HepG2 (cell line): ENCODE measurements at places on chromosomes 5 and 9.

DNA sequence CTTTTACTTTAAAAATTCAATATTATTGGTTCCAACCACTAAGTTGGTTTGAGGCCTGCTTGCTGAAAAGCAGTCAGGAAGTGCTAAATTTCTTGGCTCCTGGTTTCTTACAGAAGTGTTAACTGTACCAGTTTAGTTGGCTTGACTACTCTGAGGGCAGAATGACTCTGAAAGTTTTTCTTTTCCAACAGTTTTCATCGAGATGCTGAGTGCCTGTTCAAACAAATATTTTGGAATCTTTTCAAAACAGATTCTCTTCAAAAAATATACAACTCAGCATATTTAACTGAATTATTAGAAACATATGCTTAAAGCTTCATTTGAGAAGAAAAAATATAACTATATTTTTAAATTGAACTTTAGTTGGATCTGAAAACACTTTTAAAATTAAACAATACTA, 37.0 kb downstream of the SLC38A9 start:
- H3K4me1 ChIP-seq, result peaks cover 9% of the 10 kb centered on the region
- no peak overlapping the region for H3K27ac ChIP-seq
- H3K27me3 ChIP-seq, result no peaks in the 10 kb centered on the region
- H3K36me3 ChIP-seq, result no peaks in the 10 kb centered on the region
- DNase-seq, result no peak

- H3K36me3 ChIP-seq, result no peaks in the 10 kb centered on the region
- no peak overlapping the region for H3K27ac ChIP-seq
- no peak for DNase-seq
- no peaks in the 10 kb centered on the region for H3K4me1 ChIP-seq
- no peak overlapping the region for H3K4me3 ChIP-seq
Observed at GRCh38 chr5:10173716-10174115, 76.0 kb downstream of the ATPSCKMT start.

DNA sequence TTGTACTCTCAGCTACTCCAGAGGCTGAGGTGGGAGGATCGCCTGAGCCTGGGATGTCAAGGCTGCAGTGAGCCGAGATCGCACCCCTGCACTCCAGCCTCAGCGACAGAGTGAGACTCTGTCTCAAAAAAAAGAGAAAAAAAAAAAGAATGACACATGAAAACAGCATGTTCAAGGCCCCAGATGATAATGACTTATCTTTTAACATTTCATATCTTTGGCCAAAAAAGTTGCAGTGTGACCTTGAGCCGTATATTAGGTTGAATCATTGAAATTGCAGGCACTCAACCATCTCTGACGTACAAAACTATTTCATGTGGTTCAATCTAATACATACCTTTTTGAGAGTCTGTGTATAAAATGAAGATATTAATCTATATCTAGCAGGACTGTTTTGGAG, 79.1 kb upstream of the CPEB4 start:
- no peak overlapping the region for H3K27ac ChIP-seq
- H3K36me3 ChIP-seq, result no peaks in the 10 kb centered on the region
- DNase-seq, result no peak
- peaks cover 37% of the 10 kb centered on the region for H3K4me1 ChIP-seq

- no peaks in the 10 kb centered on the region for H3K36me3 ChIP-seq
- peaks cover 33% of the 10 kb centered on the region for H3K4me1 ChIP-seq
- no peak overlapping the region for H3K27ac ChIP-seq
- H3K27me3 ChIP-seq, result peaks cover 17% of the 10 kb centered on the region; the same call in 1 of the 3 replicates
- DNase-seq, result no peak
Observed at GRCh38 chr9:120923620-120924328, 2.8 kb downstream of the TRAF1 start.

- H3K27me3 ChIP-seq, result no peaks in the 10 kb centered on the region
- no peak overlapping the region for H3K4me3 ChIP-seq
- H3K4me1 ChIP-seq, result peaks cover 17% of the 10 kb centered on the region
- DNase-seq, result peak; percentile 58
Observed at GRCh38 chr9:33014665-33015014, 10.4 kb upstream of the DNAJA1 start.

GRCh38 chr5:170752257-170753215, 31.0 kb upstream of the GABRP start:
- DNase-seq, result no peak
- H3K27ac ChIP-seq, result no peak overlapping the region
- H3K27me3 ChIP-seq, result no peaks in the 10 kb centered on the region; the same call in 1 of the 2 replicates
- peaks cover 9% of the 10 kb centered on the region for H3K4me1 ChIP-seq

GRCh38 chr9:15349892-15350761, 43.1 kb upstream of the TTC39B start:
- H3K27me3 ChIP-seq, result no peaks in the 10 kb centered on the region
- H3K36me3 ChIP-seq, result no peaks in the 10 kb centered on the region
- DNase-seq, result peak; percentile 88
- peak overlapping the region; percentile 83 for H3K27ac ChIP-seq

DNA sequence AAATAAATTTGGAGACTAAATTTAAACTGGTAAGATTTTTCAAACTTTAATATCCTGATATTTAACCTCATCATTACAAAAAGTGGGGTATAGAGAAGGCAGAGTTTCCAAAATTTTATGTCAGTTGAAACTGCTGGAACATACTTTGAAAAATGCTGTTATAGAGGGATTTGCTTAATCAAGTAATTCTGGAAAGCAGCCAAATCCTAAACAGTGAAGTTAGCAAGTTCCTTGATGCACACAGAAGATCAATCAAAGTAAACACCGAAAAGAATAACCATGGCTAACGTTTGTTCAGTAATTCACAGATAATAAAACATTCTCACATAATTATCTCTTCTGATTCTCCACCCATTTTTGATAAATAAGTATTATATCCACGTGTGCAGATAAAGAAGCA, 8.1 kb upstream of the PRR16 start:
- H3K4me1 ChIP-seq, result 0 out of 2 replicates have a peak, but pooled peaks cover 5% of the 10 kb centered on the region
- no peak overlapping the region for H3K27ac ChIP-seq
- H3K4me3 ChIP-seq, result no peak overlapping the region

- H3K27me3 ChIP-seq, result peaks cover 6% of the 10 kb centered on the region
- no peak overlapping the region for H3K4me3 ChIP-seq
- DNase-seq, result no peak
- H3K36me3 ChIP-seq, result no peaks in the 10 kb centered on the region
- H3K27ac ChIP-seq, result no peak overlapping the region
- H3K4me1 ChIP-seq, result no peaks in the 10 kb centered on the region
Observed at GRCh38 chr5:176735383-176736265, 74.7 kb upstream of the UNC5A start.

DNA sequence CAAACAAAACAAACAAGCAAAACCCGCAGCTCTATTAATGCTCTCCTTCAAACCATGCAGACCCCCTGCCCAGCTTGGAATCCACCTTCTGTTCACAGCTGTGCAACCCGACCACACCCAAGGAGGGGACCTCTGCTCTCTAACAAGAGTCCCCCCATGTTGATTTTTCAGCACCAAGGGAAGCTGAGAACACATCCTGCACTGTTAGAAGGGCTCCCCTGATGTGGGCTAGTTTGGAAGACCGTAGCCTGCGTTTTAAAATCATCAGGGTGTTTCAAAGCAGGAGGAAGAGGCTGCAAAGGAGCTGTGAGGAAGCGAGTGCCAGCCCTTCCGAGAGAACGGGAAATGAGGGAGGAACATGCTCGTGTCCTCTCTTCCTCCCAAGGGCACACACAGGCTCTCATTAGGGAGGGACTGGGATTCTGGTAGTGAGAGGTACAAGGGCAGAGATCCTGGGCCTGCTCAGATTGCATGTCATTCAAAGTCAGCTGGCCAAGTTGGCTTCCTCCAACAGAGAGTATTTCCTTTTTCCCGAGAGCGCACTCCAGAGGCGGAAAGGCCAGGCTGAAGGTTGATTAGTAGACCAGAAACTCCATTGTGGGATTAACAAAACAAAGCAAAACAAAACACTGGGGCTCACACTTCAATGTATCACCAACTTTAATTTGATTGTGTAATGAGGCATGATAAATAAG, 185.9 kb downstream of the SEMA6A start:
- H3K4me3 ChIP-seq, result no peak overlapping the region
- no peaks in the 10 kb centered on the region for H3K27me3 ChIP-seq
- H3K36me3 ChIP-seq, result no peaks in the 10 kb centered on the region
- no peak for DNase-seq
- H3K27ac ChIP-seq, result no peak overlapping the region

DNA sequence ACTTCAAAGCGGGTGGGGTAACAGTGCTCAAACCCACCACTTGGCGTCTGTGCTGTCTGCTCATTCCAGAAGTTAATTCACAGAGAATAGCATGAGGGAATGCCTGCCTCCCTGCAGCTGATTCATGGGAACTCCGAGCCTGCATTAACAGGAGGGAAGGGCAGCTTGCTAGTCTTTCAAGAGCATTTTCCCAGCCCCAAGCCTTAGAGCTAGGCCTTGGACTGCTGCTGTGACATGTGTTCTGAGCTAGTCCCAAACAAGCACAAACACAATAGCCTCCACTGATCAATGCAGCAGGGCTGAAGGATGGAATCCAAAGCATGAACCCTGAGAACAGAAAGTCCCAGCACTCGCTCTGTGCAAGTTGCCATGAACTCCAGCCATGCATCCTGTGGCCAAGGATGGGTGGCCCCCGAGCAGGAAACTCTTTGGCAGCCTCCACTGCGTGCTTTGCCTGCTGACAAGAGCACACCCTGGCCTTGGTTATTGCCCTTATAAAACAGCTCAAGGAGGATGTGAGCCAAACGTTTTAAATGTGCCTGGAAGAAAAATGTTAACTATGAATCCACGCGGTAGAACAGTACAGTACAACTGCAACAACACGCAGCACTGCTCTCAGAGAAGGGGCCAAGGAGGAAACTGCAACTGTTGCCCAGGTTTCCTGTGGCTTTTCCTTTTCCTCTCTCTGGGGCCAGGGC, 653.1 kb upstream of the KLF4 start:
- H3K4me1 ChIP-seq, result no peaks in the 10 kb centered on the region
- no peak for DNase-seq
- no peaks in the 10 kb centered on the region for H3K36me3 ChIP-seq

- H3K4me1 ChIP-seq, result peaks cover under 1% of the 10 kb centered on the region
- H3K36me3 ChIP-seq, result no peaks in the 10 kb centered on the region
- no peaks in the 10 kb centered on the region for H3K27me3 ChIP-seq
- no peak overlapping the region for H3K27ac ChIP-seq
- no peak for DNase-seq
Observed at GRCh38 chr9:114449236-114449635, 56.0 kb downstream of the WHRN start.

GRCh38 chr9:87530716-87531115, 33.0 kb downstream of the DAPK1 start:
- peaks cover 9% of the 10 kb centered on the region; the same call in 1 of the 2 replicates for H3K4me1 ChIP-seq
- H3K36me3 ChIP-seq, result peaks cover 5% of the 10 kb centered on the region; the same call in 1 of the 3 replicates
- no peak overlapping the region for H3K27ac ChIP-seq
- no peak overlapping the region for H3K4me3 ChIP-seq

- H3K4me3 ChIP-seq, result no peak overlapping the region
- peaks cover 40% of the 10 kb centered on the region for H3K4me1 ChIP-seq
- H3K27ac ChIP-seq, result no peak overlapping the region
- no peak for DNase-seq
- H3K36me3 ChIP-seq, result no peaks in the 10 kb centered on the region
- no peaks in the 10 kb centered on the region; the same call in 1 of the 2 replicates for H3K27me3 ChIP-seq
Observed at GRCh38 chr9:111350556-111350955, 20.5 kb upstream of the OR2K2 start.

- H3K27me3 ChIP-seq, result no peaks in the 10 kb centered on the region
- no peaks in the 10 kb centered on the region for H3K4me1 ChIP-seq
- H3K36me3 ChIP-seq, result no peaks in the 10 kb centered on the region
- H3K27ac ChIP-seq, result no peak overlapping the region
Observed at GRCh38 chr5:122906768-122907167, 61.4 kb downstream of the SNX24 start.

DNA sequence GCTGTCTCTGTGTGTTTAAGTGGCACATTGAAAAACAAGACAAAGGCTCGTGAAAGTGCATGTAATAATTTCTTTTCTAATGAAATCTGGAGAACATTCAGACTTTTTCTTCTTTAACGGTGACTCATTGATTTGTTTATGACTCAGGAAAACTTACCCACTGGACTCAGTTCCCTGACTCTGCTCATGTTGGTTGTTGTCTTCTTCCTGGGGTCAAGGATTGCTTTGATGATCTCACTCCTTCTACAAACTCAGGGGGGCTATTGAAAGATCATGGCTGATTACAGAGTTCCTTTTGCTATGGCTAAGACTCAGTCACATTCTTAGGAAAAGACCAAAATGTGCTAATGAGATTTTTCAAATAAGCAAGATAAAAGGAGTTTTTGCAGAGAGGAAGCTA, 141.1 kb upstream of the DAP start:
- H3K27me3 ChIP-seq, result no peaks in the 10 kb centered on the region
- H3K36me3 ChIP-seq, result no peaks in the 10 kb centered on the region
- H3K4me3 ChIP-seq, result no peak overlapping the region
- no peak overlapping the region for H3K27ac ChIP-seq

DNA sequence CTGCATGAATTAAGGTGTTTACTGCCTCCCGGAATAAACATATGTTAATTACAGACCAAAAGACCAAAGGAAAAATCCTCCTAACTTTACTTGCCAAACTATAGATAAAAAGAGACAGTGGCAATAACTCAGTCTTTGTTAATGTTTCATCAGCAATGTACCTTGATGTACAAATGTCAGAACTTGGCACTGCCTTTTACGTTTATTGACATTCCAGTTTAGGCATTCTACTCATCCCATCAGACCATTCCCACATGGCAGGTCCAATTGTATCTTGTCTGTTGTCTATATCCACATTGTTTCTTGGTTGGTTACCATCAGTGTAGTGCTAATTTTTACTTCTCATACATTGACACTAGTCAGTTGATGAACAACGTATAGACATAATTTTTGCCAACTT, 85.5 kb downstream of the TEX10 start:
- no peaks in the 10 kb centered on the region for H3K27me3 ChIP-seq
- H3K4me1 ChIP-seq, result no peaks in the 10 kb centered on the region
- DNase-seq, result peak; percentile 39
- peaks cover 2% of the 10 kb centered on the region; the same call in 1 of the 2 replicates for H3K36me3 ChIP-seq
- no peak overlapping the region for H3K4me3 ChIP-seq

- no peak overlapping the region for H3K27ac ChIP-seq
- no peaks in the 10 kb centered on the region for H3K27me3 ChIP-seq
- no peak for DNase-seq
- H3K4me3 ChIP-seq, result no peak overlapping the region
- peaks cover 25% of the 10 kb centered on the region; the same call in 2 of the 3 replicates for H3K36me3 ChIP-seq
Observed at GRCh38 chr9:98157372-98157771, 35.1 kb downstream of the CORO2A start.

GRCh38 chr9:37917313-37917731, 13.4 kb upstream of the SLC25A51 start:
- H3K4me1 ChIP-seq, result no peaks in the 10 kb centered on the region
- no peaks in the 10 kb centered on the region for H3K27me3 ChIP-seq
- peaks cover 30% of the 10 kb centered on the region for H3K36me3 ChIP-seq
- H3K4me3 ChIP-seq, result no peak overlapping the region

- no peak overlapping the region for H3K4me3 ChIP-seq
- H3K27ac ChIP-seq, result no peak overlapping the region
- DNase-seq, result no peak
- peaks cover 45% of the 10 kb centered on the region for H3K4me1 ChIP-seq
- no peaks in the 10 kb centered on the region for H3K36me3 ChIP-seq
Observed at GRCh38 chr5:109533751-109534272, 124.0 kb upstream of the PJA2 start.

DNA sequence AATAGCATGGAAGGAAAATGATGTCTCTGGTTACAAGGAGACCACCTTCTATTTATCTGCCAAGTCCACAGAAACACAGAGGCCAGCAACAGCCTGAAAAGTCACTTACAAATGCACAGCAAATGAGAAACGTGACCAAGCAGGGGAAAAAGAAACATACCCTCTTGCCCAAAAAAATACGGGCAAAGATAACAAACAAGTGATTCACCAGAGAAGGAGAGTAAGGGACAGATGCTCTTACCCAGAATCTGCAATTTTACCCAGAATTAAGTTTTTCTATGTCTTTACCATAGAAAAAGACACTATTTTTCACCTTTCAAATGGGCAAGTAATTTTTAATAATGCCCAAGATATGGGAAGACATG, 28.1 kb downstream of the CAMSAP1 start:
- H3K36me3 ChIP-seq, result peaks cover 17% of the 10 kb centered on the region; the same call in 2 of the 3 replicates
- no peaks in the 10 kb centered on the region for H3K27me3 ChIP-seq
